ENCODE measurements at places on chromosomes 3 and 15.

DNA sequence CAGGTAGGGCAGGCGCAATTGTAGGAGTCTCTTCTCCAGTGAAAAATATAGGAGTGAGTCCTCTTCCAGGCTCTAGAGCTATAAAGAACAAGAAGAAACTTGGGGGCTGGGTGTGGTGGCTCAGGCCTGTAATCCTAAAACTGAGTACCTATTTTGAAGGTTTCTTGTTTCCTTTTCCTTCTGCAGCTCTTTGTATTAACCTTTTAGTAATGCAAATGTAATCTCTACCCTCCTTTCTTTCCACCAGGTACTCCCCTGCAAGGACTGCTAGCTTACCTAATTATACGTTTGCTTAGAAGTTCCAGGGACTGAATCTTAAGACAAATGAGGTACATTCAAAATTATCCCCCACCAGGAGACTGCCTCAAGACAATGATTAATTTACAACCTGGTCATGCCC lies 75.9 kb downstream of the CD47 start:
- DNase-seq: no peak

- DNase-seq: no peak
These were observed 253.5 kb downstream of the CDIN1 start for GRCh38 chr15:36832774-36833463.

GRCh38 chr15:99594916-99595315 lies 29.1 kb downstream of the MEF2A start:
- no peak for DNase-seq

GRCh38 chr3:117499189-117499870 lies 789.8 kb downstream of the TUSC7 start:
- no peak for DNase-seq

GRCh38 chr3:36681867-36682266 lies 82.5 kb downstream of the DCLK3 start:
- no peak for DNase-seq

- DNase-seq: no peak
These were observed 20.1 kb downstream of the COMMD2 start for GRCh38 chr3:149732234-149732633.

GRCh38 chr3:165643425-165643824 lies 193.8 kb downstream of the BCHE start:
- no peak for DNase-seq

- DNase-seq: no peak
These were observed 165.2 kb upstream of the THBS1 start for GRCh38 chr15:39415634-39416033.

GRCh38 chr3:13201851-13202250 lies 128.6 kb upstream of the IQSEC1 start:
- no peak for DNase-seq

DNA sequence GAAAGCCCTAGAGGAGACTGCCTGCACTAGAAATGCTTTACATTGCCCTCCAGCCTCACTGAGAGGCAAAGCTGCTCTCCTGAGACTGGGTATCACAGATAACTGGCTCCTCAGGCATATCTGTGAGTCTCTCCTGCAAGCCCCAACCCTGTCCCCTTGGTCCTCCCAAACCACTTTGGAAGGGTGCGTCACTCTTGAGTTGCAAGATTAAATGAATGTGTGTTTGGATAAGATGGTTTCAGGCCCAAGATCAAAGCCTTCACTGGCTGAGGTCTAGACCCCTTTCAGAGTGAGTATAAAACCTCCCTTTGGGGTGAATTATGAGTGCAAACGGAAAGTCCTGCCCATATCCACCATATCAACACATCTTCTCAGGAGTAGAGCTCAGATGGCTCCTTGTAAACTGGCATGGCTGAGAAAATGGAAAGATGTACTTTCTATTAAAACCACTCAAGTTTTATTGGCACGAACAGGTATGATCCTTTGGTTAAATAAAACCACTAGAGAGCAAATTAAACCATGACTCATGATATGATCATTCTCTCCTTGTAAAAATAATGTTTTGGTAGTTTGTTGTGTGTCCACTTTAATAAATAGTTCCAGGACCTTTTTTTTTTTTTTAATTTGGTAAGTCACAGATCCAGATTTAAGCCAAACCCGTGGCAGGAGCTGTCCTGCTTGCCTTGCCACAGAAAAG lies 164.0 kb downstream of the CHST2 start:
- no peak for DNase-seq

GRCh38 chr15:99096173-99096893 lies 8.5 kb upstream of the SYNM start:
- DNase-seq: no peak

DNA sequence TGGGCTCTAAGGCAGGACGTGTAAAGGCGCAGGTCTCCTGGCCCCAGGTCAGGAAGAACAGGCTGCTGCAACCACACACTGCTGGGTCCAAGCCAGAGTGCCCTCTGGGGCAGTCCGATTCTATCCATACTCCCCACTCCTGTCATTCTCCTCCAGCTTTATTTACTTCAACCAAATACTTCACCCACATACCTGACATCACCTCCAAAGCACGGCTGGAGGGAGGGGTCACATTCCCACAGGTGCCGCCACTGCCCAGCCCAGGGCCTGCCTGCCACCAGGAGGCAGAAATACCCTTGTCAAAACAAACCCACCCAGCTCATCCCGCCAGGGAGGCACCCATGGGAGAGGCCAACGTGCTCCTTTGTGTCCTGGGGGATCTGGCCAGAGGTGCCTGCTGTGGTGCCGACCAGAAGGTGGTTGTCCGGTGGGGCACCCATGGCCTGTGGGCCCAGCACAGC lies 100.4 kb downstream of the DAPK2 start:
- no peak for DNase-seq

GRCh38 chr3:69602112-69602511 lies 137.2 kb upstream of the MITF start:
- DNase-seq: no peak

DNA sequence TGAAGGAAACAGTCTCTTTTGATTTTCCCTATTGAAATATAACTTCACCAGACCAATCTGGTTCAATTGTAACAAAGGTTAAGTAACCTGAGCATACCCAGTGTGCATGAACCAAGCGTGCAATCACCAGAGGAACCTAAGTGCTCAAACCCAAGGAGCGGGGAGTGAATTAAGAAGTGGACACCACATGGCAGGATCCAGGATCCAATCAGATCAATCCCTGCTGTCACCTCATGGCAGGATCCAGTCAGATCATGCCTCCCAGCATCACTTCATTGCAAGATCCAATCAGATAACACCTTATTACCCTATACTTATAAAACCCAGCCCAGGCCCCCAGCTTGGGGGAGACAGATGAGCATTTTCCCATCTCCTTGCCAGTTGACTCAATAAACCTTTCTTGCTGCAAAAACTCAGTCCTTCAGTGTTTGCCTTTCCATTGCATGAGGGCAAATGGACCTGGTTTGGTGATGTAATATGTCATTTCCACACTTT lies 38.9 kb upstream of the RNU6-1 start:
- DNase-seq: no peak

- DNase-seq: peak; percentile 57
These were observed 6.1 kb upstream of the LRRC15 start for GRCh38 chr3:194375473-194376240.

DNA sequence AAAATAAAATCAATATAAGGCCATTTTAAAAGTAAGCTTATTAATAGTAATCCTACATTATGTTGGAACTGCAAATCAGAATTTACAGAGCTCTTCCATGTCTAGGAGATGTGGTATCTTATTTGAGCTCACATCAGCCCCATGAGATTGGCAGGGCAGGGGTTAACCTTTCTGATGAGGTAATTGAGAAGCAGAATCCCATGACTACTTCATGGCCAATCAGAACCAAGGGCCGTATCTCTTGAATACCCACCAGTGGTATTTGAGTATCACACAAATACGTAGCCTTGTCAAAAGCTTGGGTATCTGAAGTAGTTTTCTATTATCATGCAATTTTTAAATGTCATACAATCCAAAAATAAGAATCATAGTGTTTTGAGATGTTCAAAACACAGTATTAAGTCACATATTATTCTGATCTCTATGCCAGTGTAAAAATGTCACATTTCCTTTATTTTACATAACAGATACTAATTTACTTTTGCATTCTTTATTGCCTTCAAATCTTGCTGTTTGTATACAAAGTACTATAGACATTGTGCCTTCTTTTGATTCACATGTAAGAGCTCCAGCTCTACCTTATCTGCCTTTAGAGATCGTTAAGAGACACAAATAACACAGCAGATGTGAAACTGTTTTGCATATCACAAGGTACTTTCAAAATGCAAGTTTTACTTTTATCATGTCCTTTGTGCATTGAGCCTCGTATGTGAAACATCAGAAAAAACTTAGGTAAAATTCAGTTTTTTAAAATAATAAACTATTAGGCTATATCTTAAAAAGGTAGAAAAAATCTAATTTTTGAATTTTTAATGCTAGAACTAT lies 251.7 kb upstream of the GOLGA6L4 start:
- no peak for DNase-seq

- no peak for DNase-seq
These were observed 94.5 kb downstream of the GOLIM4 start for GRCh38 chr3:168001244-168001643.

DNA sequence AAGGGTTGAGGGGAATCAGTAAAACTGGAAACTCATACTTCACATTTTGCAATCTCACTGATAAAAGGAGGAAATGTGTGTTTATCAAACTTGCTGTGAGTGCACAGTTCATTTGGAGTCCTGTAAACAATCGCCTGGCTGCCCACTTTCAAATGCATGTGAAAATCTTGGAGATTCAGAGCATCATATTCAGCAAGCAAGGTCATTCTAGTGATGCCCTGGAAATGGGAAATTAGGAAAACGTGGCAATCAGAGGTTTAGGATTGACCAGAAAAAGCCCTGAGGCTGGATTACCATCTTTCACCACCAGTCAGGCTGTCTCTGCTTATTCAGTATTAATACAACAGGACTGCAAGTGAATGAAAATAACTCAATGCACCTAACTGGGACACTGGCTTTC lies 23.9 kb downstream of the DPH6 start:
- no peak for DNase-seq

DNA sequence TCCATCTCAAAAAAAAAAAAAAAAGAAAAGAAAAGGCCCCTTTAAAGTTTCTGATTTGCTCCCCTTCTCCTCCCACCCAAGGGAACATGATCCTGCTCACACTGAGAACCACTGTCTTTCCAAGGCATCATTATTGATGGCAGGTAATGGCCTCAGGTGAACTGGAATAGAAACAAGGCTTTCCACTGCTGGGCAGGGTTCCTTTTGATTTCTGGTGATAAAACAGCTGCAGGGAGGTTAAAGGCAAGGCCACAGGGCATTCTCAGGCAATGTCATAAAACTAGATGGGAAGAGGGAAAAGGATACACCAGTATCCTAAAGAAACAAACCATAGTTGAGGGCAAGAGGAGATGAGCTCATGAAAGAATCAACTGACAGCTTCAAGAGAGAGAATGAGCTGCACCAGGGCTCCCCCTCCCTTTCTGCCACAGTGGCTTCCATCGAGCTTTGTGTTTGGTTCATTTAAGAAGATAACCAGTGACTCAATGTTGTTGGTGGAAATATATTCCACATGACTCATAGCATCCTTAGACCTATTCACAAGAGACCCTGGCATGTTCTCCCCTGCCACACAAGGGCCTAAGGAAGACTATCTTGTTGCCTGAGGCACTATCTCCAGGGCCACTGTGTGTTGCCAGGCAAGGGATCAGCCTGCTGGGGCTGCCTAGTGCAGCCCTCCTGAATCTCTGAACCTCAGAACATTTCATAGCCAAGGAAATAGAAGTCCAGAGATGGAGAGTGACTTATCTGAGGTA lies 86.4 kb downstream of the WDR76 start:
- no peak for DNase-seq

DNA sequence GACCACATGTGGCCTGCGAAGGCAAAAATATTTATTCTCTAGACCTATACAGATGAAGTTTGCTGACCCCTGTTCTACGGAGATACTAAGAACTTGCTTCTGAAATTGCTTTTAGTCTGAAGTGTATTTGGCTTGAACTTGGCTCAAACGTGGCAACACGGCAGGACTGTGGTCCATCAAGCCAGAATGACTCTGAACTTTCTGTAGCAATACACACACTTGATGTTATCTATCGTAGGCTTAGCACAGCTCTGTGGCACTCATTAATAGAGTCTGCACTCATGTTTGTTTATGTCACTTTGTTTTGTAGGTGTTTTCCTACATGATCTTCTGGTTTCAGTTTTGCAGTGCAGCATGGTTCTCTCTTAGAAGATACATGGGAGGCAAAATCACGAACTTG lies 298.1 kb downstream of the ADAMTS17 start:
- no peak for DNase-seq

GRCh38 chr3:196235452-196236122 lies 19.3 kb downstream of the SLC51A start:
- DNase-seq: no peak

- no peak for DNase-seq
These were observed at the start of gene KIF7 for GRCh38 chr15:89654847-89655805. TSS of gene KIF7 (minus strand) at chr15:89655467. CDS start at chr15:89652930, 2,537 bp downstream.

DNA sequence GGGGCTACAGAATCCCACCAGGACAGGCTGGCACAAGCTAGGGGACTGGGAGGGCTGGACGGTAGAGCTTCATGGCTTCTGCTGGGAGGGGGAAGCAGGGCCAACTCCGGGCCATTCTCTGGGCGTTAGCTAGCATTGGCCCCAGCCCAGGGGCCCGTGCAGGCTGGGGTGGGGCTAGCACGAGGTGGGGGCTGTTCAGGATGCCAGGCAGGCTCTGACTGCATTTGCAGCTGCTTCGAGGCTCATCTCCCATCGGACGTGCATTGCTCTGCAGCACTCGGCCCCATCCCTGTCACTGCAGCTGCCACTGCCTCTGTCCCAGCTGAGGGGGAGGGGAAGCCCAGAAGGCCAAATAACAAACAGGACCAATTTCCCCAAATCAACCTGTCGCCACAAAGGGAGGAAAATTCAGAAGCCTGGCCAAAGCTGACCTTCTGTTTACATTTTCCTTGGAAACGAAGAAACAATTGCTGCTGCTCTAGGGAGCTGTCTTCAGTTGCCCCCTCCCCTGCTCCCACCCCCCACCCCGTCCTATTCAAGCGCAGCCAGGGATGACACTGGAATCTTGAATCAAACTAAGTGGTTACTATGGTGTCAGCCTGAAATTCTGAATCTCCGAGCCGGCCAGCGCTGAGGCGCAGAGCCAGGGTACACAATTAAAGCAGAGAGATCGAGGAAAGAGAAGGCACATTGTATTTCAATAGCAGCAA lies 138.8 kb upstream of the PRR20G start:
- DNase-seq: no peak
